ENCODE measurements at places on chromosomes 13 and 19. TPM values are rescaled to one million over a fixed set of nuclear protein-coding genes. Genes with fewer than 3 reads are reported as not detected.
A peak's percentile ranks its signal among the peaks of the same experiment; 100 is the strongest.

CDX2 gene
- total RNA-seq = 0.04 TPM

FKBP8 gene
- total RNA-seq = 75.1 TPM

DCT gene
- total RNA-seq = not detected

LAIR1 gene
- 0.70 TPM for total RNA-seq

DNA sequence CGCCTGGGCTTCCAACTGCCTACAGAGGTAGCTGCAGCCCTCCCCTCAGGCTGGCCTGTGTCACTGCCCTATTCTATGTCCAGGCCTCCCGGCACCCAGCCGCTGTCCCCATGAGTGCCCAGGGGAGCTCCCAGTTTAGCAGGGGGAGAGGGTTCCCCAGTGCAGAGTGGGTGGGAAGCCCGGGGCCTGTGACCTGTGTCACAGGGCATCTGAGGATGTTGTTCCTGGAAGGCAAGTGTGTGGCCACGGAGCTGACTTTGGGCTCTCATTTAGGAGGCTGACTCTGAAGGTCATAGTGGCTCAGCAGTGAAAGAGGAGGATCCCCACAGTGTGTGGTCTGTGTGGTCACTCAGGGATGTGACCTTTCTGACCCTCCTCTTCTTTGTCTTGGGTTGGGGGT is 25.1 kb downstream of the PPP1R37 start:
- DNase-seq = no peak

DNA sequence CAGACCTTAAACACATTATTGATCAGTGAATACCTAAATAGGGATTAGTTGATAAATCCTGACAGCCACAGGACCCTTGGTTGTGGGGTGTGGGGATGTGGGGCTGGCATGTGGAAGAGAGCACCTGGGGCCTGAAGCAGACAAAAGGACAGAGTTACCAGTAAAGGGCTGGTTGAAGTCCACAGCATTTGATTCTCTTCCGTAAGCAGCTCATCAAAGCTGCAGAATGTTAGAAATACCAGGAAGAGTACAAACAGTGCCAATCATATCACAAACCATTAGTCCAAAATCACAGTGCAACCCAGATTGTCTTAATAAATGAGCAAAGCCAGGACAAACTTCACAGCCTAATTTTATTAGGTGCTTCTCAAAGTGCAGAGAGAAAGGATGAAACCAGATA is 92.5 kb upstream of the KL start:
- DNase-seq = no peak

- DNase-seq = peak; percentile 29
These were observed 68.7 kb downstream of the IPO5 start for GRCh38 chr13:98022210-98022609.

DNA sequence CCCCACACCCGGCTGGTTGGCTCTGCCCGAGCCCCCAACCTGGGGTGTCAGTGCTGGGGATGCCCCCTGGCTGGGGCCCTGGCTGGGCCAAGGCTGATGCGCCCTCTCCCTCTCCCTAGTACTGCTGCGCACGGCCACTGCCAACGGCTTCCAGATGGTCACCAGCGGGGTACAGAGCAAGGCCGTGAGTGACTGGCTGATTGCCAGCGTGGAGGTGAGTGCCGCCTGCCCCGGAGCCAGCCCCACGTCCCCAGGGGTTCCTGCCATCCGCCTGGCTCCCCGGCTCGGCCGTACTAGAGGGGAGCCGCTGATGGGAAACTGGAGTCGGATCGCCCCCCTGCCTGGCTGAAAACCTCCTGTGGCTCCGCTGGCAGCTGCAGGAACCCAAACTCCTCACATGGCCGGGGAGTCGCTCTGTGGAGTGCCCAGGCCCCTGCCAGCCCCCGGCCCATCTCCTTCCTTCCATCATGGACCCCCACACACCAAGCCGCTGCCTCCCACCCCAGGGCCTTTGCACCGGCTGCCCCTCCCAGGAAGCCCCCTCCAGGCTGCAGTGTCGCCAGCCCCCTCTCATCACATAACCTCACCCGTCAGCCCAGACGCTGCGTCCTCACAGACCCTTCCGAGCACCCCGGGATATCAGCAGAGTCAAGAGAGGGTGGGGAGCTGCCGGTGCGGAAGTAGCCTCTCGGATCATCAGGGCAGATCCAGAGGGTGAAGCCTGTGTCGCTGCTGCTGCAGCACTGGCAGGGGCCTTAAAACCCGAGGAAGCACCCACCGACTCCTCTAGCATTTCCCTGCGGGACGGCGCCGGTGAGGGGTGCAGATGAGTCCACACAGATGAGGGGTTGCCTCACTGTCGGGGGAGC is 10.6 kb downstream of the NCLN start:
- no peak for DNase-seq

DNA sequence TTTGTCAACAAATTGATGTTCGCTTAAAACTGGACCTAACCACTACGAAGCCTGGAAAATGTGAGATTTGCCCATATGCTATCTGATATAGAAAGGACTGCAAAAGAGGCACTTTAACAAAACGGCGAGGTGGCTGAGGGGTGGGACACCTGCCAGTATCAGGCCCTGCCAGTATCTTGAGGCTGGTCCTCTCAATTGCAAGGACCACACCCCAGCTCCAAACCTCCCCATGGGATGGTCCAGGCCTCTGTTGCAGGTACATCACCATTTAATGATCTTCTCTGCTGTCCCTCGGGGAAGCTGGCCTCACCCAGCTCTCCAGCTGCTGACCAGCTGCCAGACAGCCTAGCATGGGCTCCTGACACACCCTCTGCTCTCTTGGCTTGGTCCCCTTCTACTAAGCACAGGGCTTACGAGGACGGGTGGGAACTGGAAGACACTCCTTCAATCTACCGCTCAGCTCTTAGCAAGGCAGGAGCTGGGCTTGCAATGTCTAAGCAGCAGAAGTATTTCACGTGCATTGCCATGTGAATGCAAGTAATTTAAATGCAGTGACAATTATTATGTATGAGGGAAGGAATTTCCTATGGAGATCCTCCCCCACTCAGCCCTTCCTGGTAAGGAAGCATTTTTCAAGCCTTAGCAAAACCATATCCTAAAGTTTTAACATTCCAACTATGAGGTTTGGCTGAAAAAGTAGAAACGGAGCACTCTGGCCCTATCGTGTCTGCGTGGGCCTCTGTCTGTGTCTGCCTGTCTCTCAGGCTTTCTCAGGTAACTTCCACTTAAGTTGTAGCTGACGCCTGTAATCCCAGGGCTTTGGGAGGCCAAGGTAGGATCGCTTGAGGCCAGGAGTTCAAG is 63.9 kb downstream of the LATS2 start:
- no peak for DNase-seq

DNA sequence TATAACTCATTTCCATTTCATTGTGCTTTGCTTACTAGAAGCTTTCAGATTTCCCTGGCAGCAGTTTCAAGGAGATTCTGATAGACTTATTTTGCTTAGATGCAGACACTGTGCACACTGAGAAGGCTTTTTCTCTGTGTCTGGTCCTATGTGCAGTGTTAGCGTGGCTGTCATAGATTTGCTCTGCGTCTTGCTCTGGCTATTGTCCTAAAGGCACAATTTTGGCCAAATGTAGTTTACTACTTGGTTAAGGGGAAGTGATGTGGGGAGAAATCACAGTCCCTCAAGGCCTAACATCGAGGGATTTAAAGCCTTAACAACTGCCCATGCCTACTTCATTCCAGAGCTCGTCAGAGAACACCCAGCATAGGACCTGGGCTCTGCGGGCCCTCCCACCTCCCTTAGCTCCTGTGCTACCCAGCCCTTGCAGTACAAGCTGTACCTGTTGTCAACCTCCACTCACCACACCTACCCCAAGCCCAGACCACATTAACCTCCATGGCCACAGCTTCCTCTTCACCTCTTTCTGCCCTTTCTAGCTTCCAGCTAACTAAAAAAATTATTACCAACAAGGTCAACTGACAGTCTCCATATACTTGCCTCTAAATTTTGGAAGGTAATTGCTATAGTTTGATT is 38.9 kb upstream of the KATNAL1 start:
- no peak for DNase-seq

GRCh38 chr19:48878196-48879024 is 6.2 kb downstream of the PPP1R15A start:
- no peak for DNase-seq

DNA sequence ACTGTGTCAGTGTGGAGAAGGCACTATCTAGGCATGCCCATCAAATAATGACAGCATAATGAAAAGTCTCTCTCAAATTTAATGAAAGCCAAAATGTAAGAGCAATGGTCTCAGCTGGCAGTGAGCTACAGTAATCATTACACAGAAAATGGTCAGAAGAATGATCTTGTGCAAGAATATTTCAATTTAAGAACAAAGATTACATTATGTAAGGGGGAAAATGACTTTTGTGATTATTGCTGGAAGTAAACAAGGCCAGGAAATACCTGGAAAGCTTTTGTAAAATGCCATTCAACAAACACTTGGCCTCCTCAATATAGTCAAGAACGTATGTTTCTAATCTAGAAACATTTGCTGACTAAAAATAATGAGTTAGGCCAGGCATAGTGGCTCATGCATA is 89.1 kb downstream of the CAB39L start:
- peak; percentile 25 for DNase-seq

DNA sequence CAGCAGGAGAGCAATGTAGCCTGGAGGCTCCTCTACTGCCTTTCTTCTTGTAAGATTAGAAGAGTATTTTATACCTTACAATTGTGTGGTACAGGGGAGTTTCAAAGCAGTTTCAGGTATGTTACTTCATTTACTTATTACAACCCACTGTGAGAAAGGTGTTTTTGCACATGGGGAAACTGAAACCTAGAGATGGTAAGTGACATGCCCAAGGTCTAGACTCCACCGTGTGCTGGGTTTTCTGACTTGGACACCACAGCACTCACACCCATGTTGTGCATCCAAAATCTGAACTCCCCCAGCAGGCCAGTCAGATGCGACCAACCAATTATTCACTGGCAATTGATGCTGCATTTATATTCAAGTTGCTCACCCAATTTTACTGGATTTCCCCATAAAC is 22.8 kb downstream of the ERICH6B start:
- DNase-seq = no peak

DNA sequence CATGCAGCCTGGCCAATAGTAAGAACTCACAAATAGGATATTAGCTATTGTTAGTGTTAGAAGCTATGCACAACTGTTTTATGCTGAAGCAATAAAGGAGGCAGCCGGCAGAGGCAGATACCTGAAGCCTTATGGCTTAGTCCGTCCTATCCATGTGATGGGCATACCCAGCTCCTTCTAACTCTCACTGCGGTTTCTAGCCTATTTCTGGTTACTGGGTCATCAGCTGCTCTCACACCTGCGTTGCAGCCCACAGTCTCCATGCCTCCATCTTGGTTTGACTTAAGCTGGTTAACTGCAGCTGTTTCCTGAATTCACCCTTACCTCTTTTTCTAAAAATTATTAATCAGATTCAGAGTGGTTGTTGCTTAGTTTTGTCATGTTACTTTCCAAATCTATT is 40.5 kb upstream of the CNMD start:
- no peak for DNase-seq

DNA sequence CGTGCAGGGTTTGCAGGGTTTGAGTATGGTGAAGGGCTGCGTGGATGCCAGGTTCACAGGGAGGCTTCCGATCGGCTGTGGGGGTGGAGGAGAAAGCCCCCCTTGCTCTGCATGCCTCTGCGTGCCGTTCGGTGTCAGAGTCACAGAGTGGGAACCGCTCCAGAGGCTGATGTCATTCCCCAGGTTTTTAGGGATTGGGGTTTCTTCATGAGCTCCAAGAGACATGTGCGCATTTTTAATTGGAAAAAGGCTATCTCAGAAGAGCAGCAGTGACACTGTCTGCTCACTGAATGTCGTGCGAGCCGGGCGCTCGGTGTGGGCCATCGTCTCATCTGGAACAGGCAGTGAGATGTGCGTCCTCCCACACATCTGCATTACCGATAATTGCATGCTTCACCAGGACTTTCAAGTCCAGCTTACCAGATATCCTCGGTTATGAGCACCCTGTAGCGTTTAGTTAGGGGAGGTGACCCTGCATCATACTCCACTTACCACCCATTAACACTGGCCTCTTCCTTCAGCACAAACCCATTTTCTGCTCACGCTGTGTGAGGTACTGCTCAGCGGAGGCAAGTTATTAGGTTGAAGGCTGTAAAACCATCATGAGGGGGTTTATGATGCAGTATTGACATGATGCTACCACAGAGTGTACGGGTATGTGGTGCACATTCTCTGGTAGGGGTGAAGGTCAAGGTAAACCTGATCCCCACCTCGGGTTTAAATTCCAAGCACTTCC is 1.7 kb downstream of the MCF2L start:
- DNase-seq = no peak

DNA sequence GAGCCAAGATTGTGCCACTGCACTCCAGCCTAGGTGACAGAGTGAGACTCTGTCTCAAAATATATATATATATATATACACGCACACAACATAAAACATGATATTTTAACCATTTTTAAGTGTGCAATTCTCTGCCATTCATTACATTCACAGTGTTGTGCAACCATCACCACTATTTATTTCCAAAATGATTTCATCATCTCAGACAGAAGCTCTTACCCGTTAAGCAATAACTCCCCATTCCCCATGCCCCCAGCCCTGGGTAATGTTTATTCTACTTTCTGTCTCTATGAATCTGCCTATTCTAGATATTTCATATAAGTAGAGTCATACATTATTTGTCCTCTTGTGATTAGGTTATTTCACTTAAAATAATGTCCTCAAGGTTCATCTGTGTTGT is 20.3 kb downstream of the WDR88 start:
- DNase-seq = no peak

- no peak for DNase-seq
These were observed at the start of gene SIGLEC12 for GRCh38 chr19:51501594-51502263. TSS of gene SIGLEC12 (minus strand) at chr19:51501800. CDS start at chr19:51501733, 67 bp downstream.

- no peak for DNase-seq
These were observed 102.7 kb downstream of the SIPA1L3 start for GRCh38 chr19:38009650-38010242.

GRCh38 chr13:35881360-35881759 is 249.8 kb downstream of the DCLK1 start:
- DNase-seq = no peak

GRCh38 chr19:18987456-18987855 is 45.9 kb downstream of the SUGP2 start:
- no peak for DNase-seq
